ENCODE measurements at places on chromosomes 4 and X.

DNA sequence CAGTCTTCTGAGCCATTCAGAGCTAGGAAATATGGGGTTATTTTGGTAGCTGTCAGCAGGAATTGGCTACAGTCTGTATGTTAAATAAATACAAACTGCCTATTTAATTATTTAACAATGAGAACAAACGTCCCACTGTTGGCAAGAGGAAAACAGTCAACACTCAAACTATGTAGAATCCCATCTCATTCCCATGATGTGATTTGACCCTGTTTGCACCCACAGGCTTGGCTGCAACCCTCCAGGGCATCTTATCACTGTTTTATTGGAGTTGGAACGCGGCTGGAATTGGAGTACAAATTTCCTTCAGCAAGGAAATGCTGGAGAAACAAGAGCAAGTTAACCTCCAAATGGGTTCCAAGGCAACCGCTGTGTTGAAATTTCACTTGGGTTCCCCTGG, 124.0 kb downstream of the KIT start:
- no peaks in the 10 kb centered on the region for H3K36me3 ChIP-seq
- no peak overlapping the region for H3K4me3 ChIP-seq
- no peaks in the 10 kb centered on the region for H3K27me3 ChIP-seq
- H3K4me1 ChIP-seq, result peaks cover 42% of the 10 kb centered on the region

GRCh38 chr4:79325864-79326328, at the start of gene NAA11:
NAA11 (minus strand) TSS chr4:79326061; CDS start chr4:79325877, 184 bp downstream.
- H3K4me1 ChIP-seq, result peaks cover 4% of the 10 kb centered on the region
- no peaks in the 10 kb centered on the region for H3K27me3 ChIP-seq

DNA sequence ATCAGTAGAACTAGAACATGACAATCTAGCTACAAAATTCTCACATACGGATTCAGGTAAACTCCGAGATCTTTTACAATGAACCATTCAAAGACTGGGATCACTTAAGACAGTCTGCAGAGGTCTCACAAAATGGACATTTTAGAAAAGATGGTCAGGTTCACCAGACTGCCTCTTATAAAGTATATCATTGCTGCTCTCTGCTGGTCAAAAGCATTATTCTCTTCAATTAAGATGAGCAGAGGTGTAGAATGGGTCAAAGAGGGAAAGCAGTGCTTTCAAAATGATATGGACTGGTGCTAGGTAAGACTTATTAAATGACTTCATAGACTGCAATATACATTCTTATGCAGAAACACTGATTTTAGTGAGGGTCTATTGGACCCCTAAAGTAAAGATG, 434.7 kb downstream of the PACRGL start:
- H3K27ac ChIP-seq, result no peak overlapping the region
- DNase-seq, result no peak
- H3K36me3 ChIP-seq, result no peaks in the 10 kb centered on the region
- H3K4me3 ChIP-seq, result no peak overlapping the region
- H3K4me1 ChIP-seq, result no peaks in the 10 kb centered on the region

DNA sequence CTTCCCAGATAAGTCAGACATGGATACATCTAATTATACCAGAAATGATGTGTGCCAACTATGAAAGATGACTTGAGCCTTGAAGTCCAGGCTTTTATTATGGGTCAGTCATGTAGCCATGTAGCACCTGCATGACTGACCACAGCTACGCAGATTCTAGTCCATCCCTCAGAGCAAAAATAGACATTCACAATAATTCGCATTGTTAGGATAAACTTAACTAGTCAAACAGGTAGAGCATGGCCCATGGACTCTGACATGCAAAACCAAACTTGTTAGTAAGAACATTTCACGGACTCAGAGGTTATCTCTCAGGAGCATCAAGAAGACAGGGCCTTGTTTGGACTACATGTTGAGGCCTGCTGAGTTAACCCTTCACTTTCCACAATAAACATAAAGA, 132.6 kb downstream of the PWWP3B start:
- H3K27ac ChIP-seq, result no peak overlapping the region
- no peaks in the 10 kb centered on the region for H3K36me3 ChIP-seq
- no peaks in the 10 kb centered on the region for H3K4me1 ChIP-seq
- DNase-seq, result no peak
- H3K4me3 ChIP-seq, result no peak overlapping the region

DNA sequence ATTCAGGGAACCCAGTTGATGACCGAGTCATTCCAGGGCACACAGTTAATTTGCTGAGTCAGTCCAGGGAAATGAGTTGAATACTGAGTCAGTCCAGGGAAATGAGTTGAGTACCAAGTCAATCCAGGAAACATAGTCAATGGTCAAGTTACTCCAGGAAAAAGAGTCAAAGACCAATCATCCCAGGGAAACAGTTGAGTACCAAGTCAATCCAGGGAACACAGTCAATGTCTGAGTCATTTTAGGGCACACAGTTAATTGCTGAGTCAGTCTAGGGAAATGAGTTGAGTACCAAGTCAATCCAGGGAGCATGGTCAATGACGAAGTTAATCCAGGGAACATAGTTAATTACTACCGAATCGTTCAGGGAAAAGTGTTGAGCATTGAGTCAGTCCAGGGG, 754.4 kb downstream of the NLGN4X start:
- H3K36me3 ChIP-seq, result no peaks in the 10 kb centered on the region
- H3K4me3 ChIP-seq, result no peak overlapping the region
- DNase-seq, result no peak
- H3K27me3 ChIP-seq, result no peaks in the 10 kb centered on the region

DNA sequence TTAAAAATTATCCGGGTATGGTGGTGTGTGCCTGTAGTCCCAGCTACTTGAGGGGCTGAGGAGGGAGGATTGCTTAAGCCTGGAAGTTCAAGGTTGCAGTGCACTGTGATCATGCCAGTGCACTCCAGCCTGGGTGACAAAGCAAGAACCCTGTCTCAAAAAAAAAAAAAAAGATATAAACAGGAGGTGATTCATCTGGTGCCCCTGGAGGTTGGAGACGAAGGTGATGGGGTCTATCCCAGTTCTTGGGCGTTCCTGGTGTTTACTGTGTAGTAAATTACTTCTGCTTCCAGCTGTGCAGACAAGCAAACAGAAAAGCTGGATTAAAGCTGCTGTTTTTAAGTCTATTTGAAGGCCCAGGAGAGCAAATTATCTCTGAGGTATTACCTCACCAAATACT, 19.9 kb downstream of the GPKOW start:
- H3K4me1 ChIP-seq, result peaks cover 5% of the 10 kb centered on the region
- no peaks in the 10 kb centered on the region for H3K27me3 ChIP-seq
- H3K27ac ChIP-seq, result no peak overlapping the region
- H3K36me3 ChIP-seq, result no peaks in the 10 kb centered on the region

- no peak overlapping the region for H3K27ac ChIP-seq
- H3K27me3 ChIP-seq, result no peaks in the 10 kb centered on the region
- no peak overlapping the region for H3K4me3 ChIP-seq
- H3K4me1 ChIP-seq, result peaks cover 79% of the 10 kb centered on the region
- peaks cover 3% of the 10 kb centered on the region for H3K36me3 ChIP-seq
- DNase-seq, result no peak
Measured at GRCh38 chr4:2848449-2848848, 4.8 kb downstream of the ADD1 start.

GRCh38 chr4:168710353-168710946, 213.6 kb downstream of the PALLD start:
- H3K27me3 ChIP-seq, result no peaks in the 10 kb centered on the region
- DNase-seq, result no peak
- H3K4me1 ChIP-seq, result peaks cover 17% of the 10 kb centered on the region
- H3K36me3 ChIP-seq, result no peaks in the 10 kb centered on the region
- H3K4me3 ChIP-seq, result no peak overlapping the region

GRCh38 chrX:30620980-30621618, 32.1 kb upstream of the GK start:
- peak overlapping the region; percentile 42 for H3K27ac ChIP-seq
- no peaks in the 10 kb centered on the region for H3K36me3 ChIP-seq
- H3K27me3 ChIP-seq, result no peaks in the 10 kb centered on the region
- no peak overlapping the region for H3K4me3 ChIP-seq
- peak; percentile 90 for DNase-seq

DNA sequence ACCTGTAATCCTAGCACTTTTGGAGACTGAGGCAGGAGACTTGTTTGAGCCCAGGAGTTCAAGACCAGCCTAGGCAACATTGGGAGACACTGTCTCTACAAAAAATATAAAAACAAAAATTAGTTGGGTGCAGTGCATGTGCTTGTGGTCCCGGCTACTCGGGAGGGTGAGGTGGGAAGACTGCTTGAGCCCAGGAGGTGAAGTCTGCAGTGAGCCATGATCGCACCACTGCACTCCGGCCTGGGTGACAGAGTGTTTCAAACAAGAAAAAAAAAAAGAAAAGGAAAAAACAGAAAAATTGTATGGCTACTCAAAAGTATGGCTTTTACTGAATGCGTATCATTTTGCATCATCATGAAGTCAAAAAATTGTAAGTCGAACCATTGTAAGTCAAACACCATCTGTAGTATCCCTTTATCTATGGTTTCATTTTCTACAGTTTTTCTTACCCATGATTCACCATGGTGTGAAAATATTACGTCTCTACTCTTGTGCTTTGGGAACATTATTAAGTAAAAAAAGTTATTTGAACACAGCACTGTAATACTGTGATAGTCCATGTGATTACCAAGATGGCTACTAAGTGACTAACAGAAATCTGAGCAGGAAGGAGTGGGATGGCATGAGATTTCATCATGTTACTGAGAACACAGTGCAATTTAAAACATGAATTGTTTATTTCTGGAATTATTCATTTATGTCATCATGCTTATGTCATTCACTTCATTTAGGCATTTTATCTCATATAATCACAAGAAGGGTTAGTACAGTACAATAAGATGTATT, 26.5 kb upstream of the MANBA start:
- no peak overlapping the region for H3K4me3 ChIP-seq
- H3K36me3 ChIP-seq, result no peaks in the 10 kb centered on the region
- no peak for DNase-seq
- no peak overlapping the region for H3K27ac ChIP-seq
- H3K27me3 ChIP-seq, result no peaks in the 10 kb centered on the region
- H3K4me1 ChIP-seq, result no peaks in the 10 kb centered on the region

DNA sequence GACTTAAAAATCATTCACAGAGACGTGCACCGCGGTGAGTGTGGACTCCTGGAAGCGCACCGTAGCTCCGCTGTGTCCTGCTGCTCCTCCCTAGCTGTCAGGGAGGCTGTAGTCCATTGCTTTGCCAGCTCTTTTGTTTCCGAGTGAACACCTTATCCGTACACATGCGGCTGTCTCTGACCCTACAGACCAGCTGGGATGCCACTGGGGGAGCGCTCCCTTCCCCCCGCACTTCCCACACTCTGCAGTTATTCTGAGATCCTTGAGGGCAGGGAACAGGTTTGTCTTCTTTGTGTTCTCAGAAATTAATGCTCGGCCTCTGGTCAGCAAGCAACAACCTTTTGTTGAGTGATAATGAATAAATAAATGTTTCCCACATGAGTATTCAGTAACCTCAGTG, 33.7 kb upstream of the MSANTD1 start:
- H3K27me3 ChIP-seq, result no peaks in the 10 kb centered on the region
- H3K36me3 ChIP-seq, result peaks cover 83% of the 10 kb centered on the region
- no peak overlapping the region for H3K27ac ChIP-seq
- H3K4me3 ChIP-seq, result no peak overlapping the region
- DNase-seq, result no peak

- DNase-seq, result no peak
- no peaks in the 10 kb centered on the region for H3K36me3 ChIP-seq
- no peak overlapping the region for H3K27ac ChIP-seq
- no peak overlapping the region for H3K4me3 ChIP-seq
- H3K27me3 ChIP-seq, result no peaks in the 10 kb centered on the region
- H3K4me1 ChIP-seq, result peaks cover 45% of the 10 kb centered on the region
Measured at GRCh38 chr4:15012017-15012788, 9.9 kb downstream of the CPEB2 start.

- no peaks in the 10 kb centered on the region for H3K4me1 ChIP-seq
- H3K36me3 ChIP-seq, result no peaks in the 10 kb centered on the region
- no peak for DNase-seq
Measured at GRCh38 chrX:72131317-72132294, at the start of gene RTL5. RTL5 (minus strand) TSS chrX:72131915.

DNA sequence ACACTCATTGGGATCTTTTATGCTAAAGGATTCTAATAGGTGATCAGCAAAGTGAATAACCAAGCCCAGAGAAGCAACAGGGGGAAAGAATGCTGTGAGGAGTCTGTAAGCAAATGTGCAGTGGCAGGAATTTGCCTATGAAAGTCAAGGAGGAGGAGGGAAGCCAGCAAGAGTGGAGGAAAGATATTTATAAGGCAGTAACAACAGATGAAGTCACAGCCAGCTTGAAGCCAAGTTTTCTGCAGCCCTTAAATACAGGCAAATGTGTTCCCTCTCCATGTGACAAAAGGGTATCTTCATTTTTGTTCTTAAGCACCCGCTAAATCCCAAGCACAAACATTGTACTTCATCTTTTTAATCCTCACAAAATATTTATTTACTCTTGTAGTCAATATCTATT, 275.0 kb upstream of the CLNK start:
- H3K27ac ChIP-seq, result no peak overlapping the region
- H3K4me1 ChIP-seq, result no peaks in the 10 kb centered on the region
- no peak overlapping the region for H3K4me3 ChIP-seq
- no peaks in the 10 kb centered on the region for H3K36me3 ChIP-seq
- H3K27me3 ChIP-seq, result no peaks in the 10 kb centered on the region

GRCh38 chr4:4735136-4735750, 124.2 kb upstream of the MSX1 start:
- H3K27ac ChIP-seq, result no peak overlapping the region
- H3K36me3 ChIP-seq, result no peaks in the 10 kb centered on the region
- peaks cover 10% of the 10 kb centered on the region for H3K4me1 ChIP-seq
- H3K27me3 ChIP-seq, result no peaks in the 10 kb centered on the region
- DNase-seq, result no peak

DNA sequence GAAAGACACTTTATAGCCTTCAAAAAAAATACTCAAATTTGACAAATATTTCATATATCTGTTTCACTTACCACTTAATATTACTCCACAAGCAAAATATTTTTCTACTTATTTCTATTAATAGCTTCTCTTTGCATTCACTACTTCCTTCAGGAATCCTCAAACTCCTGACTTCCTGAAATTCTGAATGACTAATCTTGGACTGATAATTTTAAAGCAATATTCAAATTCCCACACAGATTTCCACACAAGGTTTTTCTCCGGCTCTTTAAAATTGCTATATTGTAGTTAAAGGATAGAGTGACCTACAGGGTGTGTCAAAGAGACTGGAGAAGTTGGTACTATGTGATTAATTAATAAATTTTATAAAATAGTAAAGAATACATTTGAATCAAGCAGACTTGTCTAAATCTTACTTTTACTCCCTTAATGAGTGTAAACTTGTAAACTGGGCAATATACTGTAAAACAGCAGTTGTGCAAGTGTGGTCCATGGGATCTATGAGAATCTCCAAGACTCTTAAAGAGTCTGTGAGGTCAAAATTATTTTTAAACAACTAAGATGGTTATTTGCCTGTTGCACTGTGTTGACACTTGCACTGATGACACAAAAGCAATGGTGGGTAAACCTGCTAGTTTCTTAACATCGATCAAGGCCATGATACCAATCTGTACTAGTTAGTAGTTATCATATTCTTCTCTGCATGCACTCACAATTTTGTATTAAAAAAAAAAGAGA, 44.5 kb downstream of the ANKRD17 start:
- no peak overlapping the region for H3K4me3 ChIP-seq
- no peaks in the 10 kb centered on the region for H3K36me3 ChIP-seq
- H3K27ac ChIP-seq, result no peak overlapping the region
- no peaks in the 10 kb centered on the region for H3K27me3 ChIP-seq
- no peak for DNase-seq

- no peaks in the 10 kb centered on the region for H3K27me3 ChIP-seq
- no peak overlapping the region for H3K4me3 ChIP-seq
- no peaks in the 10 kb centered on the region for H3K4me1 ChIP-seq
- no peak overlapping the region for H3K27ac ChIP-seq
Measured at GRCh38 chrX:15356444-15356843, 21.1 kb upstream of the PIGA start.

Measured in vagina (tissue), 2 donors.